CD4-positive, alpha-beta T cell treated with Interleukin-15 for 4 hours (primary cell): ENCODE measurements at places on chromosomes 12 and 14.

DNA sequence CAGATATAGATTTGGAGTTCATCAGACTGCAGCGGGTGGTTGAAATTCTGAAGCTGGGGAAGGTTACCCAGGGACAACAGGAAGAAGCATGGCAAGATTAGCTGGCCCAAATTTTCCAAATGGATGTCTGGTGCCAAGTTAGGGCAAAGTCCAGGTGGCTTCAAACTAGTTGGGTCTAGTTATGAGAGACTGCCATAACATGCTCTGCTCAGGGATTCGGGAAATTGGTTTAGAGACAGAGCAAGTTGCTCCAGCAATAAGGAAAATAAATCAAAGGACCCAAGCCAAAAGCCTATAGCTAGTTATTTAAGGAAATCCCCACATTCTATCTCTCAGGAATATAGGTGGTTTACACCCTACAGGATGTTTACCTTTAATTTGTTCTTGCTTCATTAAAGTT lies 125.7 kb upstream of the BTG1 start:
- no peak for DNase-seq

DNA sequence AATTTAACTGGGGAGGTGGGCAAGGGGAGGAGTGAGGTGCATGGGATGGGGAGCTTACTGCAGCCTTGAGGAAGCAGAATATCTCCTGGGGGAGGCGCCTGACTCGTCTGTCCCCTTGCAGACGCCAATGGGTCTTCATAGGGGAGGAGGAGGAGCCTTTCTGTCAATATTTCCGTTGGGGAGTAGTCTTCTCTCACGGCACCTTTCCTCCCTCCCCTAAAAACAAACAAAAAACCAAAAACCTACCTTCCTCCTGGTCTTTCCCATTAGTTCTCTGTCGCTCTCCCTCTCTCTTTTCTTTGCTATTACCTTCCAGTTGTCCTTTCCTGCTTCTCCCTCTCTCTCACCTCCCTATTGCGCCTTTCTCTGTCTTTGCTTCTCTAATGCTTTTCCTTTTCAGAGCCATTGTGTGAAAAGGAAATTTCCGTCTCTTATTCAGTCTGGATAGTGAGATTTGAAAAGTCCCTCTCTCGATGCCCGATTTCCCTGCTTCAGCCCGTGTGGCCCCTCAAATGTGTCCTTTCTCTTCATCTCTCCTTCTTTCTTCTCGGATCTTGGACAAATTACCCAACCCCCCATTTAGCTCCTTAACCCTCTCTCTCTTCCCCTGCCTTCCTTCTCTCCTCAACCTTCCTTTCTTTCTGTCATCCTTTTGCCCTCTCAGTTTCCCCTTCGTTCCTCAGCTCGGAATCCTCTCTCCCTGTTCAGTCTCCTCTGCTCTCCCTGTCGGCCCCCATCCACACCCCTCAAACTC lies 5.9 kb downstream of the GPR84 start:
- DNase-seq, result peak; percentile 45

DNA sequence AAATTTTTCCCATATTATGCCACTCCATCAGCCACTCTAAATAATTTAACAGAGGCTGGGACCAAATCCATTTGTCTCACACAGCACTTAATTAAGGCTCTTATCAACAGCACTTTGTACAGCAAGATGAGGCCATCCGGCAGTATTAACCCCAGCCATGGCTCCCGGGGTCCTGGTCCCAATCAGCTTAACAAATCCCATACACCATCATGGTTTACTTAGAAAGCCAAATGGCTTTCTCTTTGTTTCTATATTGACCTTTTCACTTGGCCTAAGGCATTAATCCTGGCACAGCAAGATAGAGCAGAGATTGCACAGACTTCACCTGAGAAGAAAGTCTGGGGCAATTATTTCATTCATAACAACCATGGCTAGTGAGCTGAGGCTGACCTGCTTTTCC lies 38.6 kb downstream of the SPTSSA start:
- DNase-seq, result no peak

DNA sequence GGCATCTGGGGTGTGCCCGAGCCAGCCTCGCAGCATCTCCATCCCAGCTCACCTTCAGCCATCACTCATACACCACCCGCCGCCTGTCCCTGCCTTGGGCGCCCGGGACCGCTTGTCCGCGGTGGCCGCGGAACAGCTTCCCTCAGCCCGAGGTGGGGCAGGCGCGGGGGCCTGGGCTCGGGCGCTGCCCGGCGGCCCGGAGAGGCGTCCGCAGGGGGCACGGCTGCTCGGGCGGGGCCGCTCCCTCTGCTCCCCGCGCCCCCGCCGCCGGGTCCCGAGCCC lies 430 bp downstream of the SLC41A2 start:
- DNase-seq, result peak; percentile 10

GRCh38 chr12:52356762-52357580 lies 10.3 kb downstream of the KRT85 start:
- DNase-seq, result no peak

GRCh38 chr12:43758247-43758727 lies 303 bp downstream of the PUS7L start:
- DNase-seq, result no peak

DNA sequence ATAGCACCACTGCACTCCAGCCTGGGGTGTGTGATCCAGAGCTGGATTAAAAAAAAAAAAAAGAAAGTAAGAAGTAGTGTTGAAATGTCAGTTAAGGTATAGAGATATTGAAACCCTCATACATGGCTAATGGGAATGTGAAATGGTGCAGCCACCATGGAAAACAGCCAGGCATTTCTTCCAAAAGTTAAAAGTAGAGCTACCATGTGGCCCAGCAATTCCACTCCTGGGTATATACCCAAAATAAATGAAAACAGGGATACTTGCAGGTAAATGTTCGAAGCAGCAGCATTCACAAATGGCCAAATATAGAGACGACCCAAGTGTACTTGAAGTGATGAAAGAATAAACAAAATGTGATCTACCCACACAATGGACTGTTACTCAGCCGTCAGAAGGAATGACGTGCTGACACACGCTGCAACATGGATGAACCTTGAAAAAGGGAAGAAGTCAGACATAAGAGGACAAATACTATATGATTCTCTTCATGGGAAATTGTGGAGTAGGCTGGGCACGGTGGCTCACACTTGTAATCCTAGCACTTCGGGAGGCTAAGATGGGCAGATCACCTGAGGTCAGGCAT lies 15.2 kb downstream of the IL31 start:
- DNase-seq, result no peak

GRCh38 chr12:52323001-52323400 lies 1.8 kb upstream of the KRT83 start:
- no peak for DNase-seq

DNA sequence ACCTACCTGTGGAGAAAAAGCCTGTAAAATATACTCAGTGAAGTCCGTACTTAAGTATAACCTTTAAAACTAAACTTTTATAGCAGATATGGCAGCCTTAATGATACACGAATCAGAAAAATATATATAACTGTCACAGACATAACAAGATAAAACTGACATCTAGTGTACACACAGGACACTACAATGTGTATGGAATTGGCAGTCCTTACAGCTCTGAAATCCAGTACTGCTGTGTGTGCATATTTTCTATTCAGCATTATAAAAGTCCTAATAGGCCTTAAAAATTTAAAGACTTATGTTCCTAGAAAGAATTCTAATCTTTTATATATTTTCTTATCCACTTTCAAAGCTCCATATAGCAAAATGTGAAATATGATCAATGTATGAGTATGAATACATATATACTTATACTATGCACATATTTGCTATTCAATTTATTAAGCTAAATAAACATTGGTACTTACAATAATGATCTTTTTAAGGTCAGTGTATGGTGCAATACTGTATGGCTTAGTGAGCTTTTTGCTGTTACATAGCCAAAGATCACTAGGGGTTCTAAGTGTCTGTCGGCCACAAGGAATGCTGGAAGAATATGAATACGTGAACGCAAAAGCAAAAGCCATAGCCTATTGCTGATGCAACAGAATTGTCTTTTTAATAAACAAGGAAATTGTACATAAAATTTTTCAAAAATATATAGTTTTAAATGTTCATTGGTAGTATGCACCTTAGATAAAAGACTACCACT lies 69.2 kb downstream of the C2CD5 start:
- DNase-seq, result no peak
